Fibroblast of the aortic adventitia (primary cell): ENCODE measurements at places on chromosomes 5 and 9. TPM values are rescaled to one million over a fixed set of nuclear protein-coding genes. Genes with fewer than 3 reads are reported as not detected.

- DNase-seq: peak; percentile 30
Observed at GRCh38 chr9:132181796-132182313, 20.0 kb downstream of the NTNG2 start.

The ENHO gene
- not detected in 2 replicates for total RNA-seq

DNA sequence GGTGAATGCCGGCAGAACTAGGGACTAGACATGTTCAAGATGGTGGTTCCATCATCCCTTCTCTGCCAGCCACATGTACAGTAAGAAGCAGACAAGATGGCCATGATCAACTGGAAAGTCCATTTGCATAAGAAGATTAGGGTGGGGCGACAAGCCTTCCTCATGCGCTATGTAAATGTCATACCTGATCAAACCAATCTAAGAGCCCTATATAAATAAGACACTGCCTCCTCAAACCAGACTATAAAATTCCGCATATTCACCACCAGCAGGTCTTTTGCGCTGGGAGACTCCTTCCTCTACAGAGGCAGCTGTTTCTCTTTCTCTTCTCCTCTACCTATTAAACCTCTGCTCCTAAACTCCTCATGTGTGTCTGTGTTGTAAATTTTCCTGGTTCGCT, 53.8 kb downstream of the TIMD4 start:
- DNase-seq: no peak

- DNase-seq: no peak
Observed at GRCh38 chr5:99866740-99867139, 668.4 kb upstream of the FAM174A start.

DNA sequence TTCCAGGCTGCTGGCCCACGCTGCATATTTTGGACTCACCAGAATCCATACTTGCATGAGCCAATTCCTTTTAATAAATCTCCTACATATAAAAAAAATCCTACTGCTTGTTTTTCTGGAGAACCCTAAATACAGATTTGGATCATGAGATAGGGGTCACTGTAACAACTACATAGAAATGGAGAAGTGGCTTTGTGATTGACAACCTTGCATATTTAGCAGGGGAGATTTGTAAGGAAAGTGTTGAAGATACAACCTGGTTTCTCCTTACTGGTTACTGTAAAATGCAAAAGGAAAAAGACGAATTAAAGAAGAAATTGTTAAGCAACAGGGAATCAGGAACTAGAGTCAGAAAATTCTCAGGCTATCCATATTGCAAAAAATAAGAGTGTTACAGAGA, 74.8 kb downstream of the HABP4 start:
- no peak for DNase-seq

DNA sequence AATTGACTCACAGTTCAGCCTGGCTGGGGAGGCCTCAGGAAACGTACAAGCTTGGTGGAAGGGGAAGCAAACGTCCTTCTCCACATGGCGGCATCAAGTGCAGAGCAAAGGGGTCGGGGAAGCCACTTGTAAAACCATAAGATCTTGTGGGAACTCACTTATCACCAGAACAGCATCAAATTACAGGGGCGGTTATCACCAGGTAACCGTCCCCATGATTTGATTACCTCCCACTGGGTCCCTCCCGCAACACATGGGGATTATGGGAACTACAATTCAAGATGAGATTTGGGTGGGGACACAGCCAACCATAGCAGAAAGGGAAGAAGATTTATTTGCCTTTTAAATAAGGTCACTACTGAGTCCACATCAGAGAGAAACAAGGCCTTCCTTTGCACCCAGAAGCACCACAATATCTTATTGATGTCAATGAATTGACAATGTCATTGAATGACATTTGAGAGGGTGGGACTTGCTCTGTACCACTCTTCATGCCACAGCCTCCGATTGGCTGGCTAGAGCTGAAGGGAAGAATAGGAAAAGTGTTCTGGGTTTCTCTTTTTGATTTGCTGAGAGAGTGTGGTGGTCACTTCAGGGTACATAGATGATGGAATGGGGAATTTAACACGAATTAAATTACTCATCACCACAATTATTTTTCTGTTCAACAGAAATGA, 11.0 kb downstream of the SKP2 start:
- no peak for DNase-seq

The CNTFR gene
- total RNA-seq: 1.3 TPM in 1 of 2 replicates, not detected in the other

DNA sequence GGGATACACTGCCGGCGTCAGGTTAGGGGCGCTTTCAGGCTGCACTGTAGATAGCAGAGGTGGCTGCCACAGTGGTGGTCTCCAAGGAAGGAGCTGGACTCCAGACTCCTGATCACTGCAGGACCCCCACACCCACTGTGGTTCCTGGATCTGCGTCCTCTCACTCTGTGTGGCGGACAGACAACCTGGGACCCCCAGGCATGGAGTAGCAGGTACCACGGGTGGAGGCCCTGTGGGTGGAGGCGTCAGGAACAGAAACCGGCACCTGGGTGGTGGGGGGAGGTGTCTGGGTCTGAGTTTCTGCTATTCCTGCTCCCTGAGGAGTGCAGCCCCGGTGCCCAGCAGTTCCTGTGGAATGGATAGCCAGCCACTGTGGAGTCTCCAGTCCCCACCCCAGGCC, 75.1 kb upstream of the PCAT7 start:
- no peak for DNase-seq

DNA sequence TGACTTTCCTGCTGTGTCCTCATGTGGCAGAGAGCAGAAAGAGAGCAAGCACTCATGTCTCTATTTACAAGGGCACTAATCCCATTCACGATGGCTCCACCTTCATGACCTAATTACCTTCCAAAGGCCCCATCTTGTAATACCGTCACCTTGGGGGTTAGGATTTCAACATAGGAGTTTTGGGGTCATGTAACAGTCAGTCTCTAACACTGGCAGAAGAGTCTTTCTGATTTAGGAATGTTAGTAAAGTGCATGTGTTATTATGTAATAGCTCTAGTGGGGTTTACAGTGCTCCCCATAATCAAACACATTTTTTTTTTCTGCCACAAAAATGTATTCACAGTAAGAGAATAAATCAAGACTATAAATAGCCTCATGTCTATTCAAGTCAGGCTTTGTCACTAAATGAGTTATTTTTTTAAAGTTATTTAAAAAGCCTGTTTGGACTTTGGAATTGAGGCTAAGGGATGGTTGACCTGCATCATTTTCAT, 19.1 kb downstream of the GALNT10 start:
- no peak for DNase-seq

DNA sequence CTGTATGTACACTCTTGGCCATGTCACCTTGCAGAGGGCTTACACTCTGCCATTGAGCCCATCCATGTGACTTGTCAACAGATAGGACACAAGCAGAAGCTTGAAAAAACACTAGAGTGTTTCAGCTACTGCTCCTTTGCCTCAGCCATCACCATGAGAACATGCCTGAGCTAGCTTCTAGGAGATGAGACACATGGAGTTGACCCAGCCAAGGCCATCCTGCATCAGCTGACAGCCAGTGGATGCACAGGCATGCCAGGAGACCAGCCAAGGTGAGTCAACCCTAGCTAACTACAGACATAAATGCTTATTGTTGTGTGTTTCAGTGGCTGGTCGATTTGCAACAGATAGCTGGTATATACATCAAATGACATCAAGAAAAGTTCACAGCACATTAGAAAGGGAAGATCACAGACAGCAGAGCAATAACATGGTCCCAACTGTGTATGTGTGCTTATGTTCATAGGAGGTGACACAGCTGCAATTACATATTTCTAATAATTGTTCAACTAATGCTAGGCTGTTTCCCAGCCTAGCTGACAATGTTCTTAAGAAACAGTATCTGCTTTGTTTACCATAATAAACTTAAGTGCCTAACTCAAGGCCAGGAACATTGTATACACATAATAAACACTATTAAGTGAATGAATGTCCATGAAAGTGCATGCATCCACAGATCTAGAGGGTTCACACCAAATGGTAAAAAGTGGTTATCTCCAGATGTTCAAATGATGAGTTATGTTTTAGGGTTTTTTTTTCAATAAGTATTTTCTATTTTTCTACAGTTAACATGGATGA, 105.7 kb downstream of the SPOCK1 start:
- DNase-seq: peak; percentile 48

The TERT gene
- not detected in 2 replicates for total RNA-seq

DNA sequence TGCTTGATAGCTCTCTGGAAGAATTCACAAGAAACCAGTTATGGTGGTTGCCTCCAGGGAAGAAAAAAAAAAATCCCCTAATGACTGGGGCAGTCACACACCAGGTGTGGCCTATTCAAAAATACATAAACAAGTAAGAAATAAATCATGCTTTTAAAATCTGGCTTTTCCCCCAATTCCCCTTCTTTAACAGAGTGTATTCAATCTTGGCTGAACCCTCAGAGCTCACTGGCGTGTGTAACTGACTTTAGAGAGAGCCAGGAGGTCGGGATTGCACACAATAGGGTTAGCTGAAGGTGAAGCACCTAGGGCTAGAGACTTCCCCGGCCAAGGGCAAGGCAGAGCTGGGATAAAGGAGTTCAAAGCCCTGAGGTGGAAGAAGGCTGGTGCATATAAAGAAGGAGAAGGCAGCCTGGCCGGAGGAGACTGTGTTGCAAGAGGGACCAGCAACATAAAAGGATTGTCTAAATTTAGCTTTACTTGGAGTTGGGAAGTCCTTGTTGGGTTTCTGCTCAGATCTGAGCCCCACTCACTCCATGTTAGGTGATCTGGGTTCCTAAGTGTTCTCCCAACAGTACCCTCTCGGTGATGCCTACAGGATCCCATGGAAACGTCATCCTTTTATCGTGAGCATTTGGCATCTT, 19.7 kb downstream of the FNBP1 start:
- peak; percentile 36 for DNase-seq

DNA sequence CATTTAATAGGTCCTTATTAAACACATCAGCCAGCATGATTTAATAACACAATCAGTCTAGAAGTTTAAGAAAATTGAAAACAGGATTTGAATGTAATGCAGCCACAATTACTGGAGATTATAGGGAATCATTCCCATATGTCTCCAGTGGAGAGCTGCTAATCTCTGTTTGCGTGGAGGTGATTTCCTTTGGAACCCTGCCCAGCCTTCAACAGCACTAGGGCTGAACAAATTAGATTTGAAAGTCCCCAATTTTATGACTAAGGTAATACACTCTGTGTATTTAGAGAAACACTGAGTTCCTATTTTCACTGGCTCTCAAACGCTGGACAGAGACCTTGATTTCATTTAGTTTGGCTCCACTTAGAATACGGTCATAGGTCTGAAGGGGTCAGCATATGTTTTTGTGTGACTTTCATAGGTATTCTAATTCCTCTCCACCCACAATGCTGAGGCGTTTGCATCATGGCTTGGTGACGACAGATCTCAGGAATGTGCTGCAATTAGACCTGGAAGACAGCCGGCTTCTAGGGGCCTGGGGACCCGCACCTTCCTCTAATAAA, 508.3 kb downstream of the EBF1 start:
- DNase-seq: peak; percentile 62
